ENCODE measurements at places on chromosomes 3 and 15. TPM values are rescaled to one million over a fixed set of nuclear protein-coding genes. Genes with fewer than 3 reads are reported as not detected.

The MNS1 gene
- 0.93 TPM for total RNA-seq

The ACTR8 gene
- 26.8 TPM for total RNA-seq

The MYRIP gene
- 6.4 TPM for total RNA-seq

The SLC28A2 gene
- total RNA-seq = not detected

The RAD51 gene
- total RNA-seq = not detected

The ACTC1 gene
- 9.7 TPM for total RNA-seq

The TGM4 gene
- not detected for total RNA-seq

The CAV3 gene
- not detected for total RNA-seq

The PPP2R3A gene
- 31.0 TPM for total RNA-seq

The NOP10 gene
- 93.3 TPM for total RNA-seq

The XYLB gene
- 0.87 TPM for total RNA-seq

The SEMA3B gene
- 41.3 TPM for total RNA-seq

The IGSF10 gene
- 2.1 TPM for total RNA-seq

The SAMMSON gene
- total RNA-seq = 2.9 TPM

The WDR93 gene
- total RNA-seq = not detected

The AGBL1 gene
- not detected for total RNA-seq

The POTEB3 gene
- total RNA-seq = not detected

The OR5K2 gene
- not detected for total RNA-seq

The RASGRF1 gene
- total RNA-seq = not detected

The BLM gene
- total RNA-seq = 0.78 TPM
